ENCODE measurements at places on chromosomes 5 and 9.

- no peak overlapping the region for H3K27ac ChIP-seq
- H3K4me1 ChIP-seq: no peaks in the 10 kb centered on the region
- ATAC-seq: no peak
- no peaks in the 10 kb centered on the region for H3K27me3 ChIP-seq
These were observed 118.7 kb upstream of the TAF11L2 start for GRCh38 chr5:17379100-17379951.

GRCh38 chr5:7586480-7586879 lies 190.5 kb downstream of the ADCY2 start:
- H3K27ac ChIP-seq: no peak overlapping the region
- H3K4me1 ChIP-seq: no peaks in the 10 kb centered on the region
- no peak overlapping the region for H3K4me3 ChIP-seq

GRCh38 chr5:33379757-33380156 lies 61.0 kb upstream of the TARS1 start:
- H3K36me3 ChIP-seq: no peaks in the 10 kb centered on the region
- no peak for ATAC-seq
- no peaks in the 10 kb centered on the region for H3K4me1 ChIP-seq
- H3K27ac ChIP-seq: no peak overlapping the region
- no peak overlapping the region for H3K4me3 ChIP-seq

- H3K27ac ChIP-seq: no peak overlapping the region
- H3K4me1 ChIP-seq: peaks cover 21% of the 10 kb centered on the region
- H3K27me3 ChIP-seq: no peaks in the 10 kb centered on the region
- no peak overlapping the region for H3K4me3 ChIP-seq
- ATAC-seq: no peak
- peaks cover 55% of the 10 kb centered on the region for H3K36me3 ChIP-seq
These were observed 11.5 kb downstream of the CCDC127 start for GRCh38 chr5:206406-206805.

DNA sequence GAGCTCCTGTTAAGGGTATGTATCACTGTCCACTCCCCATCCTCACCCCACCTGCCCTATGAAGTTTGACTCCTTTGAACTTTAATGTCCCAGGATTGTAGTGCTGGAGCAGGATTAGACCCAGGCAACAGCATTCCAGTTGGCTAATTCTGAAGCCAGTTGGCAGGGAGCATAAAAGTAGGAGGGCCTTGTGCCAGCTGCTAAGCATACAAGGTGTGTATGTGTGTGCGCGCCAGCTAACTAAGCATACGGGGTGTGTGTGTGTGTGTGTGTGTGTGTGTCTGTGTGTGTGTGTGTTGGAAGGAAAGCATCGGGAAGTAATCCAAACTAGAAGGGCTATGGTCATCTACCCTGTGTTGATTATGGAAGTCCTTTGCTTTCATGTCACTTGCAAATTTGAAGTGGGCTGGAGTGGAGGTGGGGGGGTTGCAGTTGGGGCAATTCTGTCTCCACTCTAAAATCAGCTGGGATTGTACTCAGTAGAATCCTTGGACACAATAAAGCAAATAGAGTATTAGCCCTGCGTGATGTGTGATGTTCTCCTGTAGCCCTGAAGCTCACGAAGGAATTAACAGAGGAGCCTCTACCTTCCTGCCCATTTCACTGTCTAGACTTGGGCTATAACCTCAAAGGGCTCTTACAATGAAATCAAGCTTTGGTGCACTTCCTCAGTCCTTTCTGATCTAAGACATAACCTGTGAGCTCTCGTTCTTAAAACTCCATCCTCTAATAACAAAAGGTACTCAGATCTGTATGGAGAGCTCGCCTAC lies 26.9 kb downstream of the HMGCR start:
- H3K4me3 ChIP-seq: no peak overlapping the region
- no peaks in the 10 kb centered on the region for H3K27me3 ChIP-seq
- H3K4me1 ChIP-seq: peaks cover 7% of the 10 kb centered on the region

GRCh38 chr9:126159430-126160060 lies 167.1 kb upstream of the MVB12B start:
- no peak overlapping the region for H3K4me3 ChIP-seq
- no peaks in the 10 kb centered on the region for H3K4me1 ChIP-seq
- H3K27ac ChIP-seq: no peak overlapping the region

GRCh38 chr5:16546732-16547131 lies 70.1 kb downstream of the RETREG1 start:
- no peak overlapping the region for H3K27ac ChIP-seq
- H3K27me3 ChIP-seq: no peaks in the 10 kb centered on the region
- no peak overlapping the region for H3K4me3 ChIP-seq
- H3K36me3 ChIP-seq: no peaks in the 10 kb centered on the region
- peaks cover 21% of the 10 kb centered on the region for H3K4me1 ChIP-seq

- H3K27me3 ChIP-seq: no peaks in the 10 kb centered on the region
- H3K27ac ChIP-seq: no peak overlapping the region
- H3K4me1 ChIP-seq: no peaks in the 10 kb centered on the region
- ATAC-seq: no peak
These were observed 400.5 kb downstream of the ARRDC3 start for GRCh38 chr5:90982576-90982975.

GRCh38 chr9:13857521-13857920 lies 456.4 kb downstream of the NFIB start:
- no peaks in the 10 kb centered on the region for H3K36me3 ChIP-seq
- H3K27me3 ChIP-seq: no peaks in the 10 kb centered on the region
- no peaks in the 10 kb centered on the region for H3K4me1 ChIP-seq
- no peak for ATAC-seq
- no peak overlapping the region for H3K4me3 ChIP-seq
- H3K27ac ChIP-seq: no peak overlapping the region

DNA sequence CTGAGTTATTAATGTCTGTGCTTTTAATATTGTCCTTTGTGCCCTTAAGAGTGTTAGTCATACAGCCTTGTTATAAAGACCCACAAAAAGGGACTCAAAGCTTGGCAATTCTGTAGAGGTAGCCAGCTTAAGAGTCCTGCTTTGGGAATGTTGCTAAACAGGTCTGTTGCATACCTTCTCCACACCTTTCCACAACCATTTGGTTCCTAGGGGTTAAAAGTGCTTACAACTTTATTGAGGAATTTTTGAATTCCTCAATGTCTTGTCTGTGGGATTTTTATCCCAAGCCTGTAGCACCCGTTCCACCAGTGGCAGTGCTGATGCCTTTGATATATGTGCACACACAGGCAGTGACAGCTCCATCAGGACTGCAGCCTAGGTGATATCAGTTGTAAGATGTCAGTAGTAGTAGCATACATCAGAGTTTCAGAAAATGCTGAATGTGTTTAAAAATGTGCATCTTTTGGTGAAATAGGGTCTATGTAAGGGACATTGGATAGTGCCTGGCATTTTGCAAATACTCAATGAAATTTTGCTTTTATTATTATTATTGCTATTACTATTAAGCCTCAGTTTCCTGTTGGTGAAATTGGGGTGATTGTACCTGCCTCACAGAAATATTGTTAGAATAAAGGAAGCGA lies 68.5 kb downstream of the WWC1 start:
- H3K4me3 ChIP-seq: no peak overlapping the region
- H3K36me3 ChIP-seq: no peaks in the 10 kb centered on the region
- H3K4me1 ChIP-seq: peaks cover 10% of the 10 kb centered on the region
- no peaks in the 10 kb centered on the region for H3K27me3 ChIP-seq
- no peak overlapping the region for H3K27ac ChIP-seq
- no peak for ATAC-seq

DNA sequence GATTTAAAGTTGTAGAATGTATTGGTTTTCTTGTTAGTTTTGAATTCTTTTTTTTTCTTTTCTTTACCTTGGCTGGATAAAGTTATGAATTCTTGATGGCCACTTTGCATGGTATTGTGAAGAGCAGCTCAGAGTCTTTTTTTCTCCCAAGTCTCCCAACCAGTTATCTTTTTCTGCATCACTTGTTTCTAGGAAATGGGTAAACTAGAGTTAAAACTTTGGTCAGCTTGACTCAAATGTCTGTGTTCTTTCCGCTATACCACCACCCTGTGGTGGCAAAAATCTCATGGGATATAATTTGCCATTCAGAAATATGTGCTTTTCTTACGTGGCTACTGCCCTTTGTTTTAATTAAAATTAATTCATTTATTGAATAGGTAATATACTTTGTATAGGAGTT lies 113.2 kb downstream of the UNC13B start:
- peaks cover 14% of the 10 kb centered on the region for H3K4me1 ChIP-seq
- no peak for ATAC-seq
- H3K27me3 ChIP-seq: peaks cover 5% of the 10 kb centered on the region
- no peak overlapping the region for H3K4me3 ChIP-seq
- H3K27ac ChIP-seq: no peak overlapping the region
- no peaks in the 10 kb centered on the region for H3K36me3 ChIP-seq

GRCh38 chr5:53335115-53335514 lies 145.3 kb upstream of the FST start:
- no peak overlapping the region for H3K27ac ChIP-seq
- no peaks in the 10 kb centered on the region for H3K4me1 ChIP-seq
- no peaks in the 10 kb centered on the region for H3K36me3 ChIP-seq
- no peak overlapping the region for H3K4me3 ChIP-seq
- ATAC-seq: no peak

GRCh38 chr9:112337547-112337946 lies 4.1 kb upstream of the PTBP3 start:
- H3K4me3 ChIP-seq: no peak overlapping the region
- no peaks in the 10 kb centered on the region for H3K36me3 ChIP-seq
- no peak for ATAC-seq
- H3K27ac ChIP-seq: no peak overlapping the region
- H3K4me1 ChIP-seq: no peaks in the 10 kb centered on the region

GRCh38 chr5:142926549-142926948 lies 156.4 kb downstream of the ARHGAP26 start:
- no peak for ATAC-seq
- H3K4me3 ChIP-seq: no peak overlapping the region
- no peaks in the 10 kb centered on the region for H3K27me3 ChIP-seq
- H3K36me3 ChIP-seq: no peaks in the 10 kb centered on the region

DNA sequence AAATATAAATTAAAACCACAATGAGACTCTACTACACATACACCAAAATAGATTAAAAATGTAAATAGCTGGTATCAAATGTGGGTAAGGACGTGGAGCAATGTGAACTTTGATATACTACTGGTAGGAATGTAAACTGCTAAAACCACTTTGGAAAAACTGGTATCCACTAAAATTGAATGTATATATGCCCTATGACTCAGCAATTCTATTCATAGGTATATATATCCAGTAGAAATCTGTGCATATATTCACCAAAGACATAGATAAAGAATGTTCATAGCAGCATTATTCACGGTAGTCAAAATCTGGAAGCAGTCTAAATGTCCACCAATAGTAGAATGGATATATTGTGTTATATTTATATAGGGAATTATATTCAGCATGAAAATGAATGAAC lies 85.2 kb downstream of the ERP44 start:
- peaks cover 84% of the 10 kb centered on the region for H3K36me3 ChIP-seq
- ATAC-seq: no peak
- peaks cover 4% of the 10 kb centered on the region for H3K4me1 ChIP-seq
- no peaks in the 10 kb centered on the region for H3K27me3 ChIP-seq

DNA sequence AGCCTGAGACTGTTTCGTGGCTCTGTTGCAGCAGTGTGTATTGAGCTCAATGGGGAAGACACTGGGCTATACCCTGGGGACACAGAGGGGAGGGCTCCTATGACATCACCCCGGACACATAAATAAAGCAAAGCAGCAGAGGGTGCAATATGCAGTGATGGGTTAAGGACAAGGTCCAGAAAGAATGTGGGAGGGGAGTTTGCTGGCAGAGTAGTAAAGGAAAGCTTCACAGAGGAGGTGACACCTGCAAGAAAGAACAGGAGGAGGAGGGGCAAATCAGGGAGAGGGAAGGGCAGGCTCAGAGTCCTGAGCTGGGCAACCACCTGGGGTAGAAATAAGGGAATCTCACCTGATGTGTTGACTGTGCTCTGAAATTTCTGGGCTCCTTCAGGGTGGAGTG lies 35.3 kb upstream of the CDKN2AIPNL start:
- H3K4me1 ChIP-seq: no peaks in the 10 kb centered on the region
- no peak overlapping the region for H3K4me3 ChIP-seq
- no peak for ATAC-seq
- H3K27ac ChIP-seq: no peak overlapping the region
- H3K27me3 ChIP-seq: no peaks in the 10 kb centered on the region
- H3K36me3 ChIP-seq: no peaks in the 10 kb centered on the region

DNA sequence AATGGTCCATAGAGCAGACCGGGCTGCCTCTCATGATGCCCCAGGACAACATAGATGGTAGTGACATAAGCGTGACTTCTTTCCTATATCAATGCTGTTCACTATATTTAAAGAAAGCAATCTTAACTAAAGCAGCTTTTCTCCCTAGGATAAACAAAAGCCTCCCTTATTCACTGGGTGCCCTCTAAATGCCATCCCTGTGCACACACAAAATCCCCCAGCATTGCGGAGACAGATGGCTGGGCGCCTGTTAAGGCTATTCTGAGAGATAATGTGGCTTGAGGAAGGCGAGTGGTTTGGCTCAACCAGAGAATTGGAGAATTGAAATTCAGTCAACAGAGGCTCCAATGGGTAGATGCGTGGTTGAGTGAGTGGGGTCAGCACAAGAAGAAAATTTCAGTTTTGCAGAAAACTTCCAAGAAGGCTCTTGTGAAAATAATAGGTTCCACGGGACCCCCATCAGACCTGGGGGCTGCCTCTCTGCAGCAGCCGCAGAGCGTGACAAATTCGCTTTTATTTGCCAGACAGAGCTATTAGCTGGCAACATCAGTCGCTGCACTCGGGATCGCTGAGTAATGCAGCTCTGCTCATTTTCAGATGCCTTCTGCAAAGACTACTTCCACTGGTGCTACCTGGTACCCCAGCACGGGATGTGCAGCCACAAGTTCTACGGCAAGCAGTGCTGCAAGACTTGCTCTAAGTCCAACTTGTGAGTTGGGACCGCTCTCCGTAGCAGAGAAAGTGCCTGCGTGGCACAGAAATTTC lies 103.9 kb upstream of the ICE1 start:
- no peaks in the 10 kb centered on the region for H3K27me3 ChIP-seq
- H3K27ac ChIP-seq: no peak overlapping the region
- no peaks in the 10 kb centered on the region for H3K4me1 ChIP-seq
- H3K4me3 ChIP-seq: no peak overlapping the region

DNA sequence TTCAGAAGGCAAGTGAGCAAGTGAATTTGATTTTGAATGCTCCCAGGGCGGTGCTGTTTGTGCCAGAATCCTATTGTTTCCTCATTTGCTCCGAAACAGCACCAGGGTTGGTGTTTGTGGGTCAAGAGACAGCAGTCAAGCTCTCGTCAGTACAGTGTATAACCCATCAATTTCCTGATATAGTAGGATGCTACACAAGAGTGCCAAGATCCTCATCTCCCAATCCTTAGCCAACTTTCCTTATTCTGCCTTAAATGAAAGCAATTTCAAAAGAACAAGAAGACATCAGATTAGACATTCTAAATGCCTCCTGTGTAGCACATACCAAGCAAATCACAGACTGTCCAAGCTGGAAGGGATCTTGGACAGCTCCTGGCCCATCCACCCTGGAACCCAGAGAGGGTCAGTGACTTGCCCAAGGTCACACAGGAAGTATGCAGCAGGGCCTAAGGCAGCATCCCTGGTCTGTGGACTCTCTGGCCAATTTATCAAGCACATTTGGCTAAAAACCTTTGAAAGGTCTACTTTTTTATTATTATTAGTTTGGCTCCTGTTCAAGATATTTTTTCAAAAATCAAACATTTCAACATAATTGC lies 4.5 kb downstream of the WHRN start:
- H3K4me3 ChIP-seq: no peak overlapping the region
- no peak for ATAC-seq
- H3K4me1 ChIP-seq: no peaks in the 10 kb centered on the region

Measured in activated T-helper 17 cell treated with anti-CD3 and anti-CD28 coated beads, Interleukin-2, amount 50 U/mL, for 72 hours (primary cell).